HCT116 (cell line): ENCODE measurements at places on chromosomes 1 and 21.
A peak's percentile ranks its signal among the peaks of the same experiment; 100 is the strongest.

GRCh38 chr1:56872597-56872996, 18.0 kb downstream of the C8A start:
- no peak for DNase-seq

DNA sequence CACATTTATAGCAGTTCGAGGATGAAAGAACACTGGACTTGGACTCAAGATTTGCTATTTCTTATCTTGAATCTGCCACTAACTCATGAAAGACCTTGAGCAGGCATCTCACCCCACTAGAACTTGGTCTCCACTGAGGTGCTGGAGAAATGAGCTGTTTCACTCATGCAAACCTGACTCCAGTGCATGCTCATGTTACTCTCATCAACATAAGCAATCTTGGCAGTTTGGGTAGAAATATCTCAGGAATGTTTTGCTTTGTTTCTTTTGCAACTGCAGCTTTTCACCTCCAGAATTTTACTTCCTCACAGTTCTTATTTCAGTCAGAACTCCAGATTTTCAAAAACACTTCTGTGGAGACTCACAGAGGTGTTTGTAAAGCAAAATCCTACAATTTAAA, 46.2 kb upstream of the DAB1 start:
- no peak for DNase-seq

DNA sequence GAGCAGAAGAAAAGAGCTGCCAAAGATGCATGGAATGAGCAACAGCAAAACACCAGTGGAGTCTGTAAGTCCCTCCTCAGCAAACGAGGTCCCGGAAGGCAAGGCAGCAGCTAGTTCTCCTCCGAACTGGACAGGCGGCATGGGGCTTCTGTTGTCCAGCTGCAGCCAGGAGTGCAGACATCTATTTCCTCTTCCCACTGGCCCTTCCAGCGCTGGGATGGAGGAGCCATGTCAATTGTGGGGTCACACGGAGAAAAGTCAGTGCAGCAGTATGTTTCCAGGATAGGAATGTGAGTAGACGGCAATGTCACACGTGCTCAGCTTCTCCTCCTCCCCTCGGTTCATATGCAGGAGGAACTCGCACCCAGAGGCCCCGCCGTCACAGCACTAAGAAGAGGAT, 46.5 kb downstream of the STX6 start:
- no peak for DNase-seq

- DNase-seq, result no peak
These were observed 252.2 kb downstream of the PDE4B start for GRCh38 chr1:66044912-66045311.

GRCh38 chr1:3055051-3055450, 14.0 kb upstream of the PRDM16 start:
- DNase-seq, result no peak

- no peak for DNase-seq
These were observed 4.6 kb downstream of the BECN2 start for GRCh38 chr1:241962153-241962552.

DNA sequence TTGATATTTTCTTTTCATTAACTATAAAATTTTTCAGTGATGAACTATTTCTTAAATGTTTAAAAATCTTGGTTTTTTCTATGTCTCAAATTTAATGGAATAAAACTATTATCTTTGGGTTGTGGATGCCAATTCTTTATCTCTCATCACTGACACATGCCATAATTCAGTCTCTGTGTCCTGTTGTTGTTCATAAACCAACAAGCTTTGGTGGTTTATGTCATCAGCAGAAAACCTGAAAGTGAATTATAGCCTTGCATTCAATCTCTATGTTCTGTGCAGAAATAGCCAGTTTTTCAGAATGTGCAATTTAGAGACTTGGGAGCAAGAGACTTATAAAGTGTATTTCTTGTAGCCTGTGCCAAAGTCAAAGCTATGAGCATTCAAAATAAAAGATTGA, 462.6 kb upstream of the ADGRL4 start:
- DNase-seq, result no peak

DNA sequence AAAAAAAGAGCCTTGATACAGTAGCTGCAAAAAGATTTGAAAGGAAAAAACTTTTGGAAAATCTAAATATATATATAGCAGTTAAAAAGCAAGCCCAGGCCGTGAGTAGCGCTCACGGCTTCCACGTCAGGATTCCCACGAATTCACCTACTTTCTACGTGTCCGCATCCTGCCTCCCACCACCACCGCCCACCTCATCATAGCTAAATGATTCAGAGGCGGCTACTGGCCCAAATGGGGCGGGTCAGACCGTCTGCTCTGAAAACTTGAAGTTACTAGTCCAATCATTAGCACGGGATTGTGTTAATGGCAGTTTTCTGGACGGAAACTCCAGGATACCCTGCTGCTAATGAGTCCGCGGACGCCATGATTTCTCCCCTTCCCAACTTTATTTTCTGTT, 1.3 kb upstream of the CCSAP start:
- no peak for DNase-seq

- DNase-seq, result no peak
These were observed 7.0 kb downstream of the AKT3 start for GRCh38 chr1:243842978-243843511.

DNA sequence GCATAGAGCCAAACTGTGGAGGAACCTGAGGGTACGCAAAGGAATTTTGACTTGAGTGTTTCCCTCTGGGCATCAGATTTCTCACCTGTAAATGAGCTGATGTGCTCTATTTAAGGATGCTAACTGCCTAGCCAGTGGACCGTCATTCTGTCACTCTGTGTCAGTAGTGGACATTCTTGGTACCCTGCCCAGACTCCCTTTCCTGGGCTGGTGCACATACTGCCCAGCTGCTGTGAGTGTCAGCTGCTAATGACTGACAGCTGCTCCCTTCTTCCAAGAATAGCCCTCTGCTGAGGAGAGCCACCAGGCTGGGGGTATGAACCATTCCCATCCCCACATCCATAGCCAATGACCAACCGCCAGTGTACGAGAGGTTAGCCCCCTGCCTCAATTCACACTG, 193.1 kb upstream of the DAB1 start:
- DNase-seq, result no peak

DNA sequence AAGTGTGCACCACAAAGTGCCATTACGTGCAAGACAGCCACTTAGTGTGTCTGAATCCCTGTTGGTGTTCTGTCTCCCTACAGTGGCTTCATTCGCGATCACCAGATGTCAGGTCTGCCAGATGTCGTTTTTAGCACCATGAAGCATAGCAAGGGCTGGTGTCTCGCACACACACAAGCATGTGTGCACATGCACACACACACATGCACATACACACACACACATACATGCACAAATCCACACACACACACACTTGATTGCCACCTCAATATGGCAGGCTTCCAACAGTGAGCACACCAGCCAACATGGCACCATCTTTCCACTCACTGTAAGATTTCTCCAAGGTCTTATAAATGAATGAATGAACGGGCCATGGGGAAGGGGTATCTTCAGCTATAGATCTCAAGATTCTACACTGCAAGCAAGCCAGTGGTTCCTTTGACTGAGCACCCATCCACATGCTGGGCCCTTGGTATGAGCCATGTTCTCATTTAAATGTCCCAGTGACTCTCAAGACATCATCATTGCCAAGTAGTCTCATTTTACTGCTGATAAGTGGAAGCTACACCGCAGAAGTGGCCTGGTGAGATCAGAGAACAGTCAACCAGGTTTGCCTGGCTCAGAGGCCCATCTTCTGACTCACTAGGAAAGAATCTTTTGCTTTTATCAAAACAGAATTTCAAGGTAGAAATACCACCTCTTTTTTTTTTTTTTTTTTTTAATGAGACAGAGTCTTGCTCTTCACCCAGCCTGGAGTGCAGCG, 84.9 kb downstream of the SIM2 start:
- DNase-seq, result peak; percentile 90

- DNase-seq, result no peak
These were observed 709 bp downstream of the NECTIN4 start for GRCh38 chr1:161088587-161089110.

GRCh38 chr1:217311766-217312165, 319.1 kb downstream of the GPATCH2 start:
- DNase-seq, result no peak

DNA sequence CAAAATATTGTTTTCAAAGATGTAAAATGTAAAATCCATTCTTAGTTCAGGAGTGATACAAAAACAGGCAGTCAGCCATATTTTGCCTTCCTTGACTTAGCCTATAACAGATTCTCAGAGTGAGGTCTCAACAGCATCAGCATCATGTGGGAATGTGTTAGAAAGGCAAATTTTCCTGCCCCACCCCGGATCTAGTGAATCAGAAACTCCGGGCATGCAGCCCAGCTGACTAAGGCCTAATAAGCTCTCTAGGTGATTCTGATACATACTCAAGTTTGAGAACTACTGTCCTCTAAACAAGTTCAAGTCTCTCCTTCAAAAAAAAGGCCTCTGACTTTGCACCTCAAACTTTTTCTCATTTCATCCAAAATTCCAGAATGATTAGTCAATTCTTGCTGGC, 46.9 kb upstream of the PRRC2C start:
- DNase-seq, result peak; percentile 81

DNA sequence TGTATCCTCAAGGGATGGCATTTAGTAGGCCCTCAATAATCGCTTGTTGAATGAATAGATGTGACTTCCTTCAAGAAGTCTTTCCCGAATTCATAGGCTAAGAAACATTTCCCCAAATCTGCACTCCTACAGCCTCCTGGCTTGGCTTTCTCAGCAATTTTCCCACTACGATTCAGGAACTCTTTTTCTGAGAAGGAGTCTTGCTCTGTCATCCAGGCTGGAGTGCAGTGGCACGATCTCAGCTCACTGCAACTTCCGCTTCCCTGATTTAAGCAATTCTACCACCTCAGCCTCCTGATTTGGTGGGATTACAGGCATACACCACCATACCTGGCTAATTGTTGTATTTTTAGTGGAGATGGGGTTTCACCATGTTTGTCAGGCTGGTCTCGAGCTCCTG, 37.9 kb upstream of the IFFO2 start:
- DNase-seq, result no peak

DNA sequence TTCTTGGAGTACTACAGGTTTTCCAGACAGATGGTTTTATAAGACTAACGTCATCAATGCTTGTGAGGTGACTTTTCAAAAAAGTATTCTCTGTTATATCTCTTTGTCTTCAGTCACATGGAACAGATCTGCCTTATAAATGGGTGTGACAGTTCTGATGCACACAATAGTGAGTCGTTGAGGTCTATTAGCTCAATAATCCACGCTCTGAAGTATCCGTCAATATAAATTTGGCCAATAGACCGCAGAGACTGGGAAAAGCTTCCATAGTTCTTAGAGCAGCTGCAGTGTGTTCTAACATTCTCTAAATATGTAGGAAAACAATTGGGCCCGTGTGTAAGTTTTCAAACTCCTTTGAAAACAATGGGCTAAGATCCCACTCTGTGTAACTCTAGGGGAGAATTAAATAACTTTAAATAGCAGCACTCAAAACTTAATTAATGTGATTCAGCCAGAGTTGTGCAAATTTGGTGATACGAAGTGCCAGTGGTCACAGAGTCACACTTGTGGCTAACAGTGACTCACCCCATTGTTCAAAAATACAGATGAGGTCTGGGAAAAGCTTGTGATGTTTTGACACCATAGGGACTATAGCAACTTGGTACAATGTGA, 316.0 kb downstream of the LMO4 start:
- no peak for DNase-seq
